Stimulated activated CD4-positive, alpha-beta T cell treated with anti-CD3 and anti-CD28 coated beads, Interleukin-2, amount 100 ng/mL, for 4 hours (primary cell): ENCODE measurements at places on chromosomes 2 and 18.

GRCh38 chr2:214477305-214477704 is 66.5 kb downstream of the VWC2L start:
- no peak for DNase-seq

DNA sequence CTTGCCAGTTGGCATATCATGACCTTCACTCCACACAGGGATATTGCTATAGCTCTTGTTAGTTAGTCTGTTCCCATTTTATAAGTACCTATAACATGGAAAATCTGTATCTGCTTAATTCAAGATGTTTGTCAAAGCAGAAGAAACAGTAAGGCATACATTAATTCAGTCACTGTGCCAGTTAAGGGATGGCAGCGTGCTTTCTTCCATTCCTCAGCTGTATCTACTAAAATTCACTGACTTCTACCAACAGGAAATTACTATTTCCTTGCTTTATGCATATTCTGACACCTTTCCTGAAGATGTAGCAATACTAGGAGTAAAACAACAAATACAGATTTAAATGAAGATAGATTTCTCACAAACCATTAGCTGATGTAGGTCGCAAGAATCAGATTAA is 59.9 kb downstream of the RNF152 start:
- no peak for DNase-seq

DNA sequence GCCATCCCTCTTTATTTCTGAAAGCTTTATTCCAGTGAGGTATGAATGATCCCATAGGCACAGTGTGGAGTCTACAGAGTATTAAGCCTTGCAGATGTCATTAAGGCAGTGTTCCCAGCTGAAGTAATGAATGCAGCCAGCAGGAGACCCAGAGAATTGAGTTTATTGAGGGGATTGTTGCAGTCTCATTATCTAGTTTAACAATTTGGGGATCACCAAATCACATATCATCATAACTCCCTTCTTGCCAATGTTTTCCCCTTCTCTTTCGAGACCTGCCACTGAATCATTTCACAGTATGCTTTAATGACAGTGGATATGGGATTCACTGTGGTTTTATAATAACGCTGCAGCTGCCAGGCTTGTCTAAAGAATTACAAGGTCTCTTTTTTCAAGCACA is 249.3 kb upstream of the FSHR start:
- no peak for DNase-seq

GRCh38 chr2:202317080-202317857 is 51.7 kb downstream of the NOP58 start:
- no peak for DNase-seq

GRCh38 chr2:205372141-205372540 is 310.2 kb upstream of the NRP2 start:
- DNase-seq: no peak
